ENCODE measurements at places on chromosomes 5 and 9.

DNA sequence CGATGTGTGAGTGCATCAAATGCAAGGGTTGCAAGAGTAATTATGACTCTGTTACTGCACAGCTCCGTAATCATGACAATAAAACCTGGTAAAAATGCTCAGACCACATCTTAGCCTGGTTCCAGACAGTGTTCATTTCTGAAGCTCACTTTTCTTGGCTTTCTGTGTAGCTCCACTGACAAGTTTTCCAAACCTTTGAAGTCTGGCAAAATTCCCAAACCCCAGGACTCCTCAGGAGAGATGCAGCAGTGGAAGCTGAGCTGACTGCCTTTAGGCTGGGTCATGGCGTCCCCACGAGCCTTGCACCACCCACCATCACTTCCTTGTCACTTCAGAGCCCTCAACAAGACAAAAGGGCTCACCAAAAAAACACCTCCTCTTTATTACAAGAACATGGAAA is 131.6 kb upstream of the TAS2R1 start:
- no peak for DNase-seq

DNA sequence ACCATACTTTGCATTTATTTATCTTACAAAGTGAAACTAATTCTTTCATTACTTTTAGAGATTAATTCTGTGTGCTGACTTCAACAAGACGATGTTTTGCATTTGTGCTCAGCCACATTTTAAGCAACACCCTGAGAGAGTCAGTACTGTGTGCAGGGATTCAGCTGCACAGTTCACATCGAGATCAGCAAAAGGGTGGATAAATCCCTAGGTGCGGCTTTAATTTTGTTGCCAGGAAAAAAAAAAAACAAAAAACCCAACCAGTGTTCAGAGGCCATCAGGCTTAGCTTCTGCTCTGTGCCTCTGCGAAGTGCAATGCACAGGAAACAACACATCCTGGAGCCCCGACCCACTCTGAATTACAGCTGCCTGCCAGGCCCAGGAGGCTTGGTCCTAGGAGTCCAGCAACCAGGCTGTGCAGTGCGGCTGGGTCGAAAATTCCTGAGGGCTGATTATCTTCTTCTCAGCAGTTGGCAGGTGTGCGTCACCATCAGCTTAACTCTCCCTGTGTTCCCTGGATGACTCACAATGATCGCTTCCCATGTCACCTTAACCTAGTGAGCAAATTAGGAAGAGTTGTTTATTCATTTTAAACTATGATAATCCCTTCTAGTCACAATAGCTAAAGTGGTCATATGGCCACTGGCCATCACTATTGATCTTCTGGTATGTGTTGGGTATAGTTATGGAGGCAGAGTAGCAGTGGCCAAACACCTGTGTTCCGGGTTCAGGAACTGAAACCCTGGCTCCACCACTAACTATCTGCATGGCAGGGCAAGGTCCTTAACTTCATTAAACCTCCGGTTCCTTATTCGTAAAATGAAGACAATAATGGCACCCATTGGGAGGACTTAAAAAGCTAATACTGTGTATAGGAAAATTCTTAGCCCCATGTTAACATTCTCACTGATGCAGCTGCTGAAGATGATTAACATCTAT is 31.2 kb upstream of the NDUFB6 start:
- no peak for DNase-seq

GRCh38 chr9:35757226-35757891 is 3.3 kb upstream of the MSMP start:
- DNase-seq, result peak; percentile 50

DNA sequence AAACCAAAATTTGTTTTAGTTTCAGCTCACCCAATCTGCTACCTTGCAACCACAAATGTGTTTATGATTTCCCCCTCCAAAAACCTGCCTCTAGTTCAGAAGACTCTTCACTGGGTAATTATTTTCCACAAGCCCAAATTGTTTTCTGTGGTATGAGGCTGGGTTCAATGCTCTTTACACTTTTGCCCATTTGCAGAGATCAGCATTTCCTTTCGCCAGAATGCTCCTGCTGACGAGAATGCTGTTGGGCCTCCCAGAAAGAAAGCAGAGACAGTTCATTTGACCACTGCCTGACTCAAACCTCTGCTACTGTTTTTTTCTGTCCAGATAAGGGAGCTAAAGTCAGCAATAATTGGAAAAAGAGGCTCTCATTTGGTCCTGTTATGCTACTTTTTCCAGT is 427.3 kb downstream of the PDE4D start:
- DNase-seq, result no peak

GRCh38 chr9:87193925-87194868 is 246.9 kb upstream of the GAS1 start:
- DNase-seq, result no peak
